ENCODE measurements at places on chromosomes 1 and 21. TPM values are rescaled to one million over a fixed set of nuclear protein-coding genes. Genes with fewer than 3 reads are reported as not detected.

DNA sequence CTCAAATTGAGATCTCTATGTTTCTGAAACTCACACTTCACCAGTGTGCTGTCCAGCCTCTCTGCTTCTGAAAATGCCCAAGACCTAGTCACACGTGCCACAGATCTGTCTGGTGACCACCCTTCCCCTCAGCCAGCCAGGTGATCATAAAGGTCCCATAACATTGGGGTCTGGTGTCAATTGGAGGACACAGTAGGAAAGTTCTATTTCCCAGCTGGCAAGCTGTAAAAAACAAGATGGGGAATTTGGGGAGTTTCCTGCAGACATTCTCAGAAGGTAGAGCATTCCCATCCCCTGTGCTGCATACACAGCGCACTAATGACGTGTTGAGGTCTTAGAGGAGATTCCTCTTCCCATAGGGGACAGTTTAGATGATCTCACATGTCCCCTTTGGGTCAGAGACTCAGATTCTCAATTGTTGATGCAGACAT lies 50.1 kb downstream of the RPS6KA1 start:
- DNase-seq, result no peak

GRCh38 chr1:69441496-69441895 lies 126.2 kb upstream of the LRRC7 start:
- DNase-seq, result no peak

Gene SYPL2
- total RNA-seq, result 0.37 TPM

- DNase-seq, result no peak
These were observed 47.9 kb downstream of the SUSD4 start for GRCh38 chr1:223316082-223316481.

Data from SK-MEL-5 (cell line).